ENCODE measurements at places on chromosomes 12 and 14.

DNA sequence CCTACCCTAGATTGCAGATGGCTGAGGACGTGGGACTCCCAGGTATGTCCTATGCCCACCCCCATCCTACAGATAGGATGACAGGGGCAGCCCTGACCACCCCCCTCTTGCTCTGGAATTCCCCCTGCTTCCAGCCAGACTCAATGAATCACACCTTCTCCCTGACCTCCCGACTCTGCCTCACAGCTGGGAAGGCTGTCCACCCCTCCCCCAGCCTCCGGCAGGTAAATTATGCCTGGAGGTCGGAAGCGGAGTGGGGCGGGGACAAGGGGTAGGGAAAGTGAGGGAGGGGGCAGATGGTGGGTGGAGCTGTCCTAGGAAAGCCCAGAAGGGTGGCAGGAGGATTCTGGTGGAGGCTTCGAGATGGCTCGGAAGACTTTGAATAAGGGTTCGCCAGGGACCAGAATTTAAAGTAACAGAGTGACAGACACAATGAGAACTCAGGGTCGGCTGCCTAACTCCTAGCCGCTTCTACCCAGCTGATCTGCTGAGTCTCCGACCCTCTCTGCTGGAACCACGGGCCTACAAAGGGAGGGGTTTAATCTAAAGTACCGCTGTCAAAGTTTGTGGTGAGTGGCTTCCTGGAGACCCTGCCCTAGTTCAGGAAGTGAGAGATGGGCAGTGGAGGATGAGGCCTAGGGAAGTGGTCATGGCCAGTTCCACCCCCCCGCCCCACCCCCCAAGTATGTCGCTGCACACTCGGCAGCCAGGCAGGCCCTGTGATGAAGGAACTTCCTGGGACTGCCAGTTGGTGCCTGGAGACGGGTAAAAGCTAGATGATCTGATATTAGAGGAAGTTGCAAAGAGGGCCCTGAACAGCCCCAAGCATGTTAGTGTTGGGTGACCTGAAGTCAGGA lies 4.2 kb downstream of the PLEKHG3 start:
- no peak for DNase-seq

GRCh38 chr12:79121486-79121885 lies 256.9 kb downstream of the SYT1 start:
- no peak for DNase-seq

- no peak for DNase-seq
Observed at GRCh38 chr12:109872-110271, 43.3 kb downstream of the IQSEC3 start.

DNA sequence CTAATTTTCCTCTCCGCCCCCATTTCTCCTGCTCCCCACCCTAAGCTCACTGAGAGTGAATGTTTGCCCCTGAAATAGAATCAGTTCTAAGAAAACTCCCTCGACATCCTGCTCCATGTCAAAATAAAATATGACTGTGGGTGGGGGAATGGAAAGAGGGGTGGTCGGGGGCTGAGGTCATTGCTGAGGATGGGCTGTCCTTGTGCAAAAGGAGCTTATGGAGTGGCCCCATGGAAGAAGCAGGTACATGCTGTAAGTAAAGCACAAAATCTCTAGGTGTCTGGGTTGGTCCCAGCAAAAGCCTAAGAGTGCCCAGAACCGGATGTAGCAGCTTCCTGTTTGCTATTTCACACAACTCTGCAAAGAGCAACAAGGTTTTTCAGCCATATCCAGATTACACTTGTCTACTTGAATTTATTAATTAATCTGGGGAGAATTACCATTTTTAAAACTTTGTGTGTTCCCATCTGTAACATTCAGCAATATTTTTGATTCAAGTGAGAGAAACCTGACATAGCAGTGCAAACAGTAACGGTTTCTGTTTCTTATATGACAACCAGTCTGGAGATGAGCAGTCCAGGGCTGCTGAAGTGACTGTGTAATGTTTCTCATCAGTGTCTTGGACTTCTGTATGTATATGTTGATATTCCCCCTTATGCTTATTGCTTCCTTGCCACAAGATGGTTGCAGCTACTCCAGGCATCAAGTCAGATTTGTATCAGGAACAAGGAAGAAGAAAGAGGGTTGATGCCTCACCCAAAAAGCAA lies 40.4 kb upstream of the GZMB start:
- peak; percentile 64 for DNase-seq

DNA sequence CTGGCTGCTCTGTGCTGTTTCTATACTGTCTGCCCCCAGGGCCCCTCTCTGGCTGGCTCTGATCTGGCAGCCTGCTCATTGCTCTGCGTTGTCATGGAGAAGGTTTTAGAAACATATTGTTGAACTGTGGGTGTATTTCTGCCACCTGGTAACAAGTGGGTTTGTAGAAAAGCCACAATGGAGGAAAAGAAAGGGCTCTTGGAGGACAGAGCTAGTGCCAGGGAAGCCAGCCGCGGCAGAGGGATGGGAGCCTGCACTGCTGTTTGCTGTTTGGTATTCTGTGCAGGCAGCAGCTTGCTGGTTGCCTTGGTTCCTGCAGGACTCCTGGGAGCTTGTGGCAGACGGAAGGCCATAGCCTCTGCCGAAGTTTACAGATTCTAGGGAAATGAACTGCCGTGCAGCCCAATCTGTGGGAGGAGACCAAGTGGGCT lies 15.1 kb downstream of the CCDC177 start:
- no peak for DNase-seq

Measured in stimulated activated CD4-positive, alpha-beta T cell treated with anti-CD3 and anti-CD28 coated beads, Interleukin-15, amount 100 ng/mL, for 24 hours (primary cell).